ENCODE measurements at places on chromosomes 13 and 19. TPM values are rescaled to one million over a fixed set of nuclear protein-coding genes. Genes with fewer than 3 reads are reported as not detected.
A peak's percentile ranks its signal among the peaks of the same experiment; 100 is the strongest.

DNA sequence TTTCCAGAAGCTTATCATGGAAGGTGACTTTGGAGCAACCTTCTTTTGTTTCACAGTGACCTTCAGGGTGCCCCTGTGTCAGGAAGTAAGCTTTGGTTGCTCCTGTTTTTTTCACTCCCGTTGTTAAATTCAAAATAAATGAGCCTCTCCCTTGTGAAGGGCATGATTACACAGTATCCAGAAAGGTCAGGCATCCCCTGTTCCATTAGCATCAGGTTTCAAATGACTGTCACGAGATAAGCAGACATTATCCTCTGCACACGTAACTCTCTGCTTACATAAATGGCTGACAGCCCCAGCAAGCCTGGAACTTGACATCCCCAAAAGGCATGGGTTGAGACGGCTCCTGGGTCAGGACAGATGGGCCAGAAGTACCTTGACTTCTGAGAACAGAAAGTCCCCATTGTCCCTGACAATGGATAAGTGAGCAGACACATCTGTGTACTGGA lies 52.0 kb downstream of the RAB20 start:
- DNase-seq: peak; percentile 72

The RUBCNL gene
- total RNA-seq: 0.20 TPM

GRCh38 chr13:38462605-38463004 lies 113.0 kb downstream of the UFM1 start:
- DNase-seq: no peak

GRCh38 chr19:10643172-10643967 lies 10.8 kb upstream of the ILF3 start:
- peak; percentile 16 for DNase-seq

- peak; percentile 64 for DNase-seq
Observed at GRCh38 chr19:42286349-42287016, 15.4 kb upstream of the PRR19 start.

The ZMYM2 gene
- 27.0 TPM for total RNA-seq

DNA sequence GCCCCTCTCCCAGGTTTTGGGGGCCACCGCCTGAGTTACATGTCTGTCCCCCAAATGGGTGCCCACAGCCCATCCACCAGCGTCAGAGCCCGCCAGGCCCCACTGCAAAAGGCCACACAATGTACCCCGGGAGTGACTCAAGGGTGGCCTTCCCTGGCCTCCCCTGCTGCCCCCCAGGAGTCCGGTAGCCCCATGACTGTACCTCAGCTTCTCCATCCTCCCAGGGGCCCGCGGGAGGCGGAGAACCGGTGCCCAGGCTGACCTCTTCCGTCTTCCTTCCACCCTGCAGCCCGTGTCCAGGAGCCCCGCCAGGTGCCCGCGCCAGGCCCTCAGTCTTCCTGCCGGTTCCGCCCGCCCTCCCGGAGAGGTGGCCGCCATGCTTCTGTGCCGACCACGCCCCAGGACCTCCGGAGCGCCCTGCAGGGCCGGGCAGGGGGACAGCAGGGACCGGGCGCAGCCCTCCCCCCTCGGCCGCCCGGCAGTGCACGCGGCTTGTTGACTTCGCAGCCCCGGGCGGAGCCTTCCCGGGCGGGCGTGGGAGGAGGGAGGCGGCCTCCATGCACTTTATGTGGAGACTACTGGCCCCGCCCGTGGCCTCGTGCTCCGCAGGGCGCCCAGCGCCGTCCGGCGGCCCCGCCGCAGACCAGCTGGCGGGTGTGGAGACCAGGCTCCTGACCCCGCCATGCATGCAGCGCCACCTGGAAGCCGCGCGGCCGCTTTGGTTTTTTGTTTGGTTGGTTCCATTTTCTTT lies 10.3 kb downstream of the CBARP start:
- DNase-seq: no peak

The SLC17A7 gene
- 0.20 TPM for total RNA-seq

GRCh38 chr19:7676854-7677253 lies at the start of gene MCEMP1:
TSS of gene MCEMP1 (plus strand) at chr19:7677090. CDS start at chr19:7677121, 31 bp downstream.
- DNase-seq: no peak

DNA sequence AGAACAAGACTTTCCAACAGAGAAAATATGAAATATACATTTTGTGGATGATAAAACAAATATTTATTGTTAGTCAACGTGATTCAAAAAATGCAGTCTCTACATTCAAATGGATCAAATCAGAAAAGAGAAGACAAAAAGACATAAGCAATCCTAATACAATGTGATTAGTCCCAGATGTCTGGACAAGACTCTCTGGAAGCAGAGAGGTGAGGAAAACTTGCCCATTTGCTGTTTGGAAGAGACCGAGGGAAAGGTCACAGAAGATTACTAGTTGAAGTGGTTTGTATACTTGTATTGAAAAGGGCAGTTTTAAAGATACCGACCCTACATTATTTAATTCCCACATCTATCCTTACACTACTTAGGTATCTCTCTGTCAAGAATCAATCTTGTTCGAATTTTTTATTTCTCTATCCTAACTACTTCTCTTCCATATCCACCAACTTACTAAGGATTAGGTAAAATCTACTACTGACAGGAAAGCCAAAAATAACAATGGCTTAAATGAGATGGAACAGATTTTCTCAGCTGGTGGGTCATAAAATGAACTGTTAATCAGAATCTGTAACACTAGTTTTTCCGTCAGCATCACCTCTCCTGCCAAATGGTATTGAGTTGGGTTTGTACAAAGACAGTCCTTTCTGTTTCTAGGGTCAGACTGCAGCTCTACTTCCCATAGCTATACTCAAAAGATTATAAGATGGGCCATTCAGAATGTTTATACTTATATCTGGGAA lies 497.1 kb downstream of the DCT start:
- no peak for DNase-seq

DNA sequence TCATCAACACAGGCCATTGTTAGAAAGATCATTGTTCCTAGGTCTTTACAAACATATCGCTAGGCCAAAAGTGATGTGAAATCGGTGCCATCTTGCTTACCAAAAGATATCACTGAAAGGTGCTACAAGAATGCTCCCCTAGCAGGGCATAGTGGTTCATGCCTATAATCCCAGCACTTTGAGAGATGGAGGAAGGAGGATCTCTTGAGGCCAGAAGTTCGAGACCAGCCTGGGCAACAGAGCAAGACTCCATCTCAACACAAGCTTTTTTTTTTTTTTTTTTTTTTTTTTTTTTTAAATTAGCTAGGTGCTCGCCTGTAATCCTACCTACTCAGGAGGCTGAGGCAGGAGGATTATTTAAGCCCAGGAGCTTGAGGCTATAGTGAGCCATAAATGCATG lies 92.1 kb downstream of the DACH1 start:
- no peak for DNase-seq
